G401 (cell line): ENCODE measurements at places on chromosomes 4 and X.
A peak's percentile ranks its signal among the peaks of the same experiment; 100 is the strongest.

- DNase-seq: no peak
These were observed 2073.4 kb downstream of the ARAP2 start for GRCh38 chr4:34170946-34171345.

DNA sequence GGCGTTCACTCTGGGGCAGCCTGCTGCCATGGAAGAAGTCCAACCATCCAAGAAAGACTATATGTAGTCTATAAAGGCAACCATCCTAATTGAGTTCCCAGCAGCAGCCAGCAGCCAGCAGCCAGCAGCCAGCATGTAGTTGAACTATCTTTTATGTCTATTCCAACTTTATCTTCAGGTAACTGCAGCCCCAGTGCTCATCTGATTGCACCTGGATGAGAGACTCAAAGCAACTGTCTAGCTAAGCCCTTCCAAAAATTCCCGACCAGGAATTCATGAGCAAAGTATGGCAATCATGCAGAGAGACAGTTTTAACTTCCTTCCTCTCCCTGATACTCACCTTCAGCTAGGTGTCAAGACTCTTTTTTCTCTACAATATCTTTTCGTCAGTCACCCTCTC lies 216.8 kb downstream of the ANTXR2 start:
- DNase-seq: no peak

DNA sequence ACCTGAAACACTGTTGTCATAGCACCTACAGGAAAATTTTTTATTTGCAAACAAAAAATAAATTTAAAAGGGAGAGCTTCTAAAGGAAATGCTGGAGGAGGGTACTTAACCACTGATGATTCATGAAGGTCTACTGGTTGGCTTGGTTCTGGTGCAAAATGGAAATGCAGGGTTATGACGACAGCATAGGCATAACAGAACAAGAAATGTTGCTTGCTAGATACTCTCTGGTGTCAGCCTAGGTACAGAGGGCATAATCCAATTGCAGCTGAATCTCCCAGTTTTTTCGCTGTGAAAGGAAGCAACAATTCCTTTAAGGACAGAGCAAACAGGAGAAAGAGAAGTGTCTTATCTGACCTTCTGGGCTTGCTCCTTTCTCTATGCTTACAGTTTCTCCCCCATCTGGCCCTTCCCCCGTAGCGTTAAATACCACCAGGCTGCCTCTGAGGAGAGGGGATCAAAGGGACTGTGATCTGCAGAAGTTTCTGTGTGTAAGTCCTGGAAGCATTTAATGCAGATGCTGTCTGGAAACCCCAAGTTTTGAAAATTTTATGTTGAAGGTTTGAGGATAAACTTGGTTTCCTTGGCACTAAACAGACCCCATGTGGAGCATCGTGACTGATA lies 23.7 kb upstream of the CASK start:
- no peak for DNase-seq

DNA sequence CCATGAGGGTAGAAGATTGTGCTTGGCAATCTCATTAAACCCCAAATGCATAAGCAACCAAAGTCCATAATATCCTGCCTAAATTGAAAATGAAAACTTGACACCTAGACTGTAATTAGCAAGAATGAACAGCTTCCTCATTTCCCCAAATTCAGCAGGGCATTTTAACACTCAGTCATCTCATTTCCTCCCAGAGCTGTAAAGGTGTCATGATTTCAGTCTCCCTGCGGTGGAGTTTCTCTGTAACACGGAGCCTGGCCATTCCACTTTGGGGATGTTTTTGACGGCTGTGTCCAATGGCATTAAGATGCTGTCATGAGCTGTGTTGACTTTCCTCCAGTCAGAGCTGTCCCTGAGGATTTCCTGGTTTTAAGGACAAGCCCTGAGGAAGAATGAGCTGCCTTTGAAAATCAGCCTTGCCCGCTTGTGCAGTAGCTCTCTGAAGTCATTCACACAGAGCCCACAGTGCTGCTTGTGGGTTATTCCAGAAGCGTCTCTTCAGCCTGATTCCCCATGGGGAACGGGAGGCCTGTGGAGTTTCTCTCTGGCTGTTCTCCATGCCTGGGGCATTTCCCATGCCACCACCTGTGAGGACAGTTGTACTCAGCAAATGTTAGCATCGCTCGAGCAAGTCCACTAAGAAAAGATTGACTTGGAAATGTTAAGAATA lies 187.0 kb downstream of the MID1 start:
- peak; percentile 37 for DNase-seq

- no peak for DNase-seq
These were observed 28.5 kb downstream of the GBA3 start for GRCh38 chr4:22721204-22721603.

GRCh38 chr4:75989846-75990528 lies 758 bp downstream of the SDAD1 start:
- DNase-seq: no peak

- DNase-seq: no peak
These were observed 1535.3 kb upstream of the PCDH10 start for GRCh38 chr4:131613824-131614216.

DNA sequence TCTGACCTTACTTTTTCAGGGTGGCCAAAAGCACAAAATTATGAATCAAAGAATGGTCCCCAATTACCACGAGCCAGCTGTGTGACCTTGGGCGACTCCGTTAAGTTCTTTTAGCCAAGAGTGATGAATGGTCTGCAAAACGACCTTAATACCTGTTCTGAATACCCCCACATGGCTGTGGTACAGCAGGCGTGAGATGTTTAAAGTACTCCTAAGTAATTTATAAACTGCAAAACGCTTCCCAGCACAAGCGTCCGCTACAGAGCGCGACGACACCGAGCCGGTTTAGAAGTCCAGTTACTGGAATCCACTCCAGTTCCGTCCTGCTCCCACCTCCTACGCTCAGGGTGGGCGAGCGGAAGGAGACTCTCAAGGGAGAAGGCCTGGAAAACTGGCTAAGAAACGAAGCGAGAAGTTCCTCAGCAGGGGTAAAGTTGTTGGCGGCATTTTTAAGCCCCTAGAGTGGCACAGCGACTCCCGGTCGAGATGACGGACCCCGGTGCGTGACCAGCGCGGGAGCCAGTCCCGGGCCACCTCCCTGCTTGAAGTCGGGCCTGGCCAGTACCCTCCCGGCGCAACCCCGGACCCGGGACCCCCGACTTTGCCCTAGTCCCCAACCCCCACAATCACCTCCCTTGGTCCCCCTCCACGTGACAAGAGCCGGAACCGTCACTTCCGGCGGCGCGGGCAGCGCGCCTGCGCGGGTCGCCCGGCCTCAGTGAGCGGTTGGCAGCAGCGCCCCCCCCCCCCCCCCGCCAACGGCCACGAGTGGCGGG lies 659 bp upstream of the BMP2K start:
- DNase-seq: peak; percentile 75

DNA sequence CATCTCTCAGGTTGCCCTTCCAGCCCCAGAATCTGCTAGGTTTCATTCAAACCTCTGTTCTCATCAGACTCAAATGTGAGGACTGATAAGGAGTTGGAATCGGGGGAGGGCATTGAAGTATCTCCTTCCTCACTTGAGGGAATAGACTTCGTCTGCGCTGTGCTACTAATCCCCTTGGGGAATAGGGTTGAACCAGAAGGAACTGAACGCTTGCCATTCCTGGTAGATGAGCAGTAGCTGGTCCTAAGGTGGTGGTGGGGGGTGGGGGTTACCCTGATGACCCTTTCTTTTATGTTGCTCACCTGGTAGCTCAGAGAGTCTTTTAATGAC lies 692 bp upstream of the SLC9A7 start:
- DNase-seq: no peak

GRCh38 chr4:142535009-142535408 lies 311.1 kb downstream of the INPP4B start:
- no peak for DNase-seq

DNA sequence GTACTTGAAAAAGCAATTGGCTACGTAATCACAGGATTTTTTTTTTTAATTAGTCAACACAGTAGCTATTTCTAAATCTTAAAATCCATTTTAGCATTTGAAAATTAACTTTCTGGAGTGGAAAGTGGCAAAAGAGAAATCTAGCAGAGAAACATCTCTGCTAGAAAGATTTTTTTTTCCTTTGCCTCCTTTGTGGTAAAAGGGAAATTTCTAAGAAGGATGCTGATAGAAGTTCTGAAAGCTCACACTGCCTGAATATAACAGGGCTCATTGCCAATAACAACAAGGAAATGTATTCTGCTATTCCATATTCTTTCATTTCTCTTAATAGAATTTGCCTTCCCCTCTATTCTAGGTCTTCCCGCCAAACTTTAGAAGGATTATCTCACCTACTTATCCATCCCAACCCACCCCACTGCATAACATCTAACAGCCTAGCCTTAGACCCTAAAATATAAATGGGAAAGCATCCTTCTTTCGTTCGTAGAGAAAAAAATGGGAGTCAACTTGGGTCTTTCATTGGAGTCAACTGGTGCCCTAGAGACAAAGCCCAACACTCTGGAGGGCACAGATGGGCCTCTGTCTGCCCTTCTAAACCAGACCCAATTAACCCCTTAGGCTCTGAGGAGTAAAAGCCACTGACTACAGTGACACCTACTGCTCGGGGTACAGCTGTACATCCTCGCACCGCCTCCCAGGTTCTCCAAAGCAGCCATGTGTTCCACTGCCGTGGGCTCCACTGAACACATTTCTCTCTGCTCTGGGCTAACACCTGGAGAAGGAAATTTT lies 103.9 kb downstream of the MAML3 start:
- DNase-seq: no peak

DNA sequence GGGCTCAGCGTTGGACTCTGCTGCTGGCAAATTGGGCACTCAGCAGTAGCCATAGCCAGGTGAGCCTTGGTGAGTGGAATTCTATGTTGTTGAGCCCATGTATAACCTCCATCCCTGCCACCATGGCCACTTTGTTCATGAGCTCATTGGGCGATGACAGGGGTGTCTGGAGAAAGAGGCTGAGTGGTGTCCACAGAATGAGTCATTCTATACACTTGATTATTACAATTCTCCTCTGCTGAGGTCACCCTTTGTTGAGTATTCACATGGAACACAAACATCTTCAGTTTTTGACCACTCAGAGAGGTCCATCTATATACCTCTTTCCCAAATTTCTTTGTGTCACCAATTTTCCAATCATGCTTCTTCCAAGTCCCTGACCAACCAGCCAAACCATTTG lies 1341.7 kb downstream of the PCDH7 start:
- no peak for DNase-seq

GRCh38 chr4:100869276-100869675 lies 351.5 kb upstream of the EMCN start:
- DNase-seq: no peak

- DNase-seq: peak; percentile 79
These were observed 83.9 kb downstream of the SNCA start for GRCh38 chr4:89752932-89753598.

GRCh38 chr4:10441512-10441911 lies 15.7 kb downstream of the ZNF518B start:
- no peak for DNase-seq

- no peak for DNase-seq
These were observed 6.3 kb downstream of the DCHS2 start for GRCh38 chr4:154485127-154485773.

- no peak for DNase-seq
These were observed 154.0 kb downstream of the EVC2 start for GRCh38 chr4:5554376-5554775.

- no peak for DNase-seq
These were observed 35.6 kb upstream of the DCAF8L1 start for GRCh38 chrX:28016823-28017222.

- peak; percentile 49 for DNase-seq
These were observed 62.6 kb upstream of the ALB start for GRCh38 chr4:73341454-73341853.

GRCh38 chrX:22203186-22203585 lies 69.5 kb upstream of the CBLL2 start:
- DNase-seq: peak; percentile 14

GRCh38 chr4:38146383-38146782 lies 186.2 kb downstream of the PTTG2 start:
- no peak for DNase-seq

DNA sequence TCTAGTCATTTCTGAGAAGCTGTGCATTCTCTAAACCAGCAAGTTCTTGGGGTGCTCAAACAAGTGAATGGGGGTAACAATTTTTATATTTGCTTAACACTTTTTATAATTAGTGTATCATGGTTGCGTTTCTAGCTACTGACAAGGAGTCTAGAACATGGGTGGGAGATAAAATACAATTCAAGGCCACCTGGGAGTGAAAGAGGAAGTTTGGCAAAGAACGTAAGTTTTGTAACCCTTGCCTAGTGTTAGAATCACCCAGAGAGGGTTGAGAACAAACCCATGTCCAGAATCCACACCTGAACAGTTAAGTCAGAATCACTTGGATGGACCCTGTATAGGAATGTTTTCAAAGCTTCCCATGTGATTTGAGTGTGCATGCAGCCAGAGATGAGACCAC lies 92.7 kb downstream of the AFF2 start:
- DNase-seq: no peak

GRCh38 chrX:39758791-39759525 lies 338.8 kb downstream of the BCOR start:
- no peak for DNase-seq

- no peak for DNase-seq
These were observed 66.5 kb upstream of the ADRA2C start for GRCh38 chr4:3699678-3700077.

DNA sequence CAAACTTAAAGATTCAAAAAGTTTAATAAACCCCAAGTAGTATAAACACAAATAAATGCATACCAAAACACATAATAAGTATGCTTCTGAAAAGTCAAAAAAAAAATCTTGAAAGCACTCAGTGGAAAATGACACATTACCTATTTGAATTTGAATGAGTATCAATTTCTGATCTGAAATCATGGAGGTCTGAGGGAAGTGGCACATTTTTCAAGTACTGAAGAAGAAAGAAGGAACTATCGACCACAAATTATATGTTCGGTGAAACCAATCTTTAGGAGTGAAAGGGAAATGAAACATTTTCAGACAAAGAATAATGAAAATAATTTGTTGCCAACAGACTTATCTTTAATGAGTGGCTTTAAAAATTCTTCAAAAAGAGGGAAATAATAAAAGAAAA lies 12.1 kb upstream of the F9 start:
- DNase-seq: no peak

DNA sequence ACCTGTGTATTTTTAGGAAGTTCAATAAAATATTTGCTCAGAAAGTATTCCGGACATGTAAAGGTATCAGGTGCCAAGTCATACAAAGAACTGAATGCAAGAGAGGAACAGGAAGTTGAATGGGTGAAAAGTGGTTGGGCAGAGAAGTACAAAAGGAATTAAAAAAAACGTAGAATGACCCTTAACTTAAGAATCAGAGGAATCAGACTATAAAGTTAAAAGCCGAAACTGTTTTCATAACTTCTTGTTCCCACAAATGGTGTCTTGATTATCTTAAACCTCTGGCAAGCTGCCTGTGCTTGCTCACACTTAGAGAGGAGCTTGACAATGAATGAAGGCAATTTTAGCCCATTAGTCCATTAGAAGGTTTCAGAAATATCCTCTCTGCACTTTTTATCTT lies 81.6 kb upstream of the HHIP start:
- DNase-seq: no peak

GRCh38 chr4:4260185-4260751 lies 12.2 kb upstream of the TMEM128 start:
- DNase-seq: peak; percentile 13

GRCh38 chr4:99847362-99847976 lies 30.8 kb downstream of the DAPP1 start:
- no peak for DNase-seq
